Glutamatergic neuron (in vitro differentiated cells): ENCODE measurements at places on chromosomes 16 and 17. TPM values are rescaled to one million over a fixed set of nuclear protein-coding genes. Genes with fewer than 3 reads are reported as not detected.

The SLC6A2 gene
- total RNA-seq: not detected

The MYH8 gene
- 0.96 TPM for total RNA-seq

The PLLP gene
- not detected for total RNA-seq

The TSPAN10 gene
- total RNA-seq: not detected

The CSH1 gene
- total RNA-seq: not detected

The ITGAL gene
- not detected for total RNA-seq

The TLCD2 gene
- 0.96 TPM for total RNA-seq

The PLD6 gene
- total RNA-seq: 1.1 TPM

The CCDC200 gene
- total RNA-seq: not detected

The AANAT gene
- total RNA-seq: 0.39 TPM

The ARHGAP23 gene
- total RNA-seq: 23.6 TPM

The ST6GALNAC1 gene
- total RNA-seq: not detected

The MYO15B gene
- total RNA-seq: 82.6 TPM

The SLC16A6 gene
- 0.25 TPM for total RNA-seq

The ZACN gene
- total RNA-seq: 1.9 TPM

The CMTM2 gene
- total RNA-seq: not detected
